ENCODE measurements at places on chromosomes 3 and 15.

DNA sequence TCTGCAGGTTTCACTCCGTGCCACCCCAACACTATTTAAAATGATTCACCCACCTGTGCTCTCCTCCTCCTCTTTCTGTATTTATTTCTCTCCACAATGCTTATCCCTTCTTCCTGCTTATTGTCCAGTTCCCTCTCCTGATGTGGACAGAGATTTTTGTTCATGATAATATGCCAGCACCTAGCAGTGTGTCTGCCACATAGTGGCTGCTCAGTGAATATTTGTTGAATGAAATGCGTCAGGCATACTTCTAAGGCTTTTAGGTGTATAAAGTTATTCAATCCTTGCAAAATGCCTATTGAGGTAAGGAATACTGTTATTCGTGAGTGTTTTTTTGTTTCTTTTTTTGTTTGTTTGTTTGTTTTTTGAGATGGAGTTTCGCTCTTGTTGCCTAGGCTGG, 67.5 kb upstream of the MME start:
- H3K4me3 ChIP-seq: no peak overlapping the region
- no peaks in the 10 kb centered on the region for H3K27me3 ChIP-seq
- no peak overlapping the region for H3K27ac ChIP-seq
- no peak for DNase-seq

DNA sequence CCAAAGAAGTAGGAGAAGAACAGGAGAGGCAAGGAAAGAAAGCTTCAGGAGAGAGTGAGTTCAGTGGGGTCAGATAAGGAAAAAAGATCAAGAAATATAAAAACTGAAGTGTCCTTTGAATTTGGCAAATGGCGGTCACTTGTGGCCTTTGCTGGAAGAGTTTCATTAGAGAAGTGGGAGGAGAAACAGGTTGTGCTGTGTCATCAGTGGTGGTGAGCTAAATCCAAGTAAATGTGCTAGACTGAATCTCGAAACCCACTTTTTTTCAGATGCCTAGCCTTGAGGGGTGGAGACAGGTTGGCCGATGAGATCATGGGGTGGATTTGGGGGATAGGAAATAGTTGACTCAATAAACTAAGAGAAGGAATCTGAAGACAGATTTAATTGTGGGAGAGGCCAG, 43.7 kb downstream of the CHRD start:
- no peak overlapping the region for H3K4me3 ChIP-seq
- no peak overlapping the region for H3K27ac ChIP-seq
- H3K36me3 ChIP-seq: no peaks in the 10 kb centered on the region

- H3K27me3 ChIP-seq: no peaks in the 10 kb centered on the region
- H3K36me3 ChIP-seq: no peaks in the 10 kb centered on the region
- no peak overlapping the region for H3K27ac ChIP-seq
- no peak overlapping the region for H3K4me3 ChIP-seq
Observed at GRCh38 chr15:42804739-42805138, 67.8 kb upstream of the CDAN1 start.

DNA sequence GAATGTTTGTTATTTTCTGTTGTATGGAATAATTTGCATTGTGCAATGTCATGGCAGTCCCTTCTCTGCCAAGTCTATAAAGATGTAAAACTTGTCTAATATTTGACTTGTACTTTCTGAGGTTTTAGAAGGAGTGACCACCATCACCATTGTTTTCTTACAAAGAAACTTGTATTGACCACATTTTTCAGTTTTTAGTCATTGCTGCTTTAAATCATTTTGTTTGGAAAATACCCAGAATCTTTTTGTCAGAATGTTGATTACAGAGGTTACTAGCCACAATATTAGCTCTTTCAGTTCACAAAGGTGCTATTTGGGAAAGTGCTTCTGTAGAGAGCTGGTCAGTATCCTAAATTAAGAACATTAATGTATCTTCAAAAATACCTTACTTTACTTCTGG, 532.4 kb upstream of the GBE1 start:
- H3K36me3 ChIP-seq: no peaks in the 10 kb centered on the region
- H3K4me1 ChIP-seq: no peaks in the 10 kb centered on the region

DNA sequence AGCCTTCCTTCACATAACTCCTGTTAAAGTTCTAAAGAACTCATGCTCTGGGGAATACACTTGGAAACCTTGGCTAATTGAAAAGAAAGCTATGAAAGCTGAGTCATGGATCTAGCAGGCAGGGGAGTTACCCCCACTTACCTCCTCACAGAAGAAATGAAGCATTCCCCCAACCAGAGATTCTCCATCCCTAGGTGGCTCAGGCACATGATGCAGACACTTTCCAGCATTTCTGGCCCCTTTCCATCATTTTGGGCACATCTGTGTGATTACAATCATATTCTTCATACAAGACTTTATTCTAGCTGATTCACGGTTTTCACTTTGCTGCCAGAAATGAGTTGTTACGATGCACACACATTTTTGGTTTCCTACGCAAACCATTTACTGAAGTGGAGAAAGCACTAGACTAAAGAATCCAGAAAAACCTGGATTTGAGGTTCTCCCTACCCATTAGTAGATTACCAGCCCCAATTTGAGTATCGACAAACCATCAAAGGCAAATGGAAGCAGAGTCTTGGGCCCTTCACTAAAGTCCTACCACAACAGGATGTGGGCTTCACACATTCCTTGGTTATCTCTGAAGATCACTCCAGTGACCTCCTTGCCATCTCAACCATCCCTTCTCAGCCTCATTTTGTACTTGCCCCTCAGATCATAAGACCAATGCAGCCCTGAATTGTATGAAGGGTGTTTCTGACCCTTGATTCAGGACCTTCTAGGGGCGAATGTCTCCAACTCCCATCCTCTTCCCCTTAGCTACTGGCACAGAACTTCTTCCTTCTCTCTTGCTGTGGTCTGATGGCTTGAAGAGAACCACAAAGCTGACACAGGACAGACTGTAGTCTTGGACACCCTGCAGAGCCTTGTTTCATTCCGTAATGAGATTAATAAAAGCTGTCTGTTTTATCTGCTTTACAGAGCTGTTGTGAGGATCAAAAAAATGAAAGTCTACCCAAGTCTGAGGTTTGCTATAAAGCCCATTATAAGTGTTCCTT, 42.5 kb upstream of the SNRK start:
- H3K27ac ChIP-seq: no peak overlapping the region
- H3K4me3 ChIP-seq: no peak overlapping the region
- H3K36me3 ChIP-seq: no peaks in the 10 kb centered on the region
- H3K27me3 ChIP-seq: peaks cover 15% of the 10 kb centered on the region
- H3K4me1 ChIP-seq: no peaks in the 10 kb centered on the region
- DNase-seq: peak; percentile 40

DNA sequence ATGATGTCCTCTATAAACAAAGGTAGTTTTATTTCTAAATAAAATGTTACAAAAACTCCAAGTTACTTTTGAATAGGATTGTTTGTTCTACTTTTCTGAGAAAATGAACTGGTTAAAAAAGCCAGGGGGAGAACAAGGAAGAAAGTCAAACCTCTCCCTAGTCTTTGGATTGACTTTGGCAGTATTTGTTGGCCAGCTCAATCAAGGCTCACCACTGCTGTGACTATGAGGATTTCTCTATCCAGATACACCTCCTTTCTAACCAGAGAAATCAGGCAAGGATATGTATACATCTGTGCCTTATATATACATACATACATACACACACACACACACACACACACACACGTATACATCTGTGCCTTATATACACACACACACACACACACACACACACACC, 107.8 kb downstream of the FEZF2 start:
- no peaks in the 10 kb centered on the region for H3K36me3 ChIP-seq
- DNase-seq: no peak
- H3K27ac ChIP-seq: no peak overlapping the region
- no peak overlapping the region for H3K4me3 ChIP-seq

GRCh38 chr3:172077197-172077757, 37.9 kb downstream of the FNDC3B start:
- peaks cover 31% of the 10 kb centered on the region for H3K4me1 ChIP-seq
- peaks cover 12% of the 10 kb centered on the region for H3K36me3 ChIP-seq
- no peaks in the 10 kb centered on the region for H3K27me3 ChIP-seq
- H3K27ac ChIP-seq: no peak overlapping the region
- no peak for DNase-seq

DNA sequence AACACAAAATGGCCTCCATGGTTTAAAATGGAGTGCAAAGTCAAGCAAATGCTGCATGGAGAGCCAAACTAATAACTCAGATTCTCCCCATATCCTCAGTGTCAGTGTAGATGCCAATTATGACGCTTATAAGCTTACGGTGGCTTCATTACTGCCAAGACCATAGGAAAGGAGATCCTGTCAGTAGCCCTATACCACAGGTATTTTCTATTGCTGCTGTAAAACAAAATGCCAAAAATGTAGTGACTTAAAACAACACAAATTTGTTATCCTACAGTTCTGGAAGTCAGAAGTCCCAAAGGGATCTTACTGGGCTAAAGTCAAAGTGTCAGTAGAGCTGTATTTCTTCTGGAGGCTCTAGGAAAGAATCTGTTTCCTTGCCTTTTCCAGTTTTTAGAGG, 149.8 kb upstream of the GBE1 start:
- H3K36me3 ChIP-seq: no peaks in the 10 kb centered on the region
- 0 out of 2 replicates have a peak, but pooled peaks cover 5% of the 10 kb centered on the region for H3K4me1 ChIP-seq
- H3K4me3 ChIP-seq: no peak overlapping the region
- no peak for DNase-seq

DNA sequence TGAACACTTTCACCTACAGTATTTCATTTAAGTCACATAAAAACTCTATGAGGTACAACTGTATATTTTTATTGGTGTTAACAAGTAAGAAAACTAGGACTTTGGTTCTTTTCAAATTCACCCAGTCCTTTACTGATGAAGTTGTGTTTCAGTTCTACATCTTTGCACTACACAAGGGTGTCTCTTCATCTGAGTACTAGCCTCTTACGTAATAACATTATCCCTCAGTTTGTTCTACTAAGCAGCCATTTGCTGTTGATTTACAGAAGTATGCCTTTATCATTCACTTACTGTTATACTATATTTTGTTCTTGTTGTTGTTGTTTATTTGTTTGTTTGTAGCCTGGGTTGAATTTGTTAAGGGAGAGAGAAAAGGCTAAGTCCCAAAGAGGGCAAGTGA, 311.9 kb downstream of the PLOD2 start:
- H3K27me3 ChIP-seq: no peaks in the 10 kb centered on the region
- DNase-seq: no peak
- H3K27ac ChIP-seq: no peak overlapping the region
- H3K4me1 ChIP-seq: no peaks in the 10 kb centered on the region
- H3K4me3 ChIP-seq: no peak overlapping the region

DNA sequence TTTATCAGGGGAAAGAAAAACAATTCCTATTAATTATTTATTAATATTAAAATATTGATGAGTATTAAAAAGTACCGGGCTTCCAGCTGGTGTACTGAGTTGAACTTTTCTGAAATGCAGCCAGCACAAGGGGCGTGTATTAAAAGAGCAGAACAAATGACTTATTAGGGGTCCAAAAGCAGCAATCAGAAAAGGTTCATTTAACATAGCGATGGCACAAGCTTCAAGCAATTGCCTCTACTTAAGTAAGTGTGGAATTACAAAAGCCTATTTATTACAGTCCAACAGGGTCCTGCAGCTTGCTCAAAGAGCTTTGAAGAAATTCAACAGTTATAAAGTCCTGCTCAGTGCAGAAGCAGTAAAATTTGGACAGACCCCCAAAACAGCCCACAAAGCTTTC, 285.6 kb downstream of the EPHA3 start:
- H3K27ac ChIP-seq: no peak overlapping the region
- peaks cover 4% of the 10 kb centered on the region for H3K27me3 ChIP-seq
- H3K36me3 ChIP-seq: no peaks in the 10 kb centered on the region
- H3K4me3 ChIP-seq: no peak overlapping the region
- no peak for DNase-seq
- no peaks in the 10 kb centered on the region for H3K4me1 ChIP-seq

DNA sequence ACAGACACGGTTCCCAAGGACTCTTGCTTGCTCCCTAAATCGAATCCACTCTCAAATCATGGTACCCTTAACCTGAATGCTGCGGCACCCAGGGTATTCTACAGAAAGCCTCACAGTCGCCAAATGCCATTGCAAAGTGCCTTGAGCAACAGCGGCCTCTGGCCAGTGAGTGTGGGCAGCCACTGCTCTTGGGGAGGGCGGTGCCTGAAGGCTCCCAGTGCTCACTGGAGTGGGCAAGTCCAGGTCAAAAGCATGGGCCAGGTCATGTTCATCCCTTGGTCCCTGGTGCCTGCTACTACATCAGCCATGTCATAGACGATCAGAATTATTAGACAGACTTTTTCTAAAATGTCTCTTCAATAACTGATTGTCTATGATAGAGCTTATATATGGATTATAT, 82.5 kb downstream of the ADAMTS17 start:
- no peak overlapping the region for H3K27ac ChIP-seq
- no peaks in the 10 kb centered on the region for H3K4me1 ChIP-seq
- H3K4me3 ChIP-seq: no peak overlapping the region
- no peaks in the 10 kb centered on the region for H3K27me3 ChIP-seq
- no peaks in the 10 kb centered on the region for H3K36me3 ChIP-seq

- peak; percentile 94 for DNase-seq
- H3K27me3 ChIP-seq: no peaks in the 10 kb centered on the region
- no peaks in the 10 kb centered on the region for H3K36me3 ChIP-seq
- peak overlapping the region; percentile 85 for H3K27ac ChIP-seq
- H3K4me1 ChIP-seq: peaks cover 34% of the 10 kb centered on the region
- H3K4me3 ChIP-seq: 0 out of 2 replicates have a peak overlapping the region, but pooled peaks have one; percentile 12
Observed at GRCh38 chr3:101036213-101036618, 43.0 kb upstream of the ABI3BP start.

GRCh38 chr15:42445551-42445950, 45.4 kb downstream of the ZNF106 start:
- H3K4me3 ChIP-seq: no peak overlapping the region
- peaks cover 35% of the 10 kb centered on the region for H3K36me3 ChIP-seq
- no peaks in the 10 kb centered on the region for H3K27me3 ChIP-seq
- no peak for DNase-seq
- no peak overlapping the region for H3K27ac ChIP-seq
- H3K4me1 ChIP-seq: peaks cover 9% of the 10 kb centered on the region

- no peaks in the 10 kb centered on the region for H3K4me1 ChIP-seq
- no peaks in the 10 kb centered on the region for H3K27me3 ChIP-seq
- no peaks in the 10 kb centered on the region for H3K36me3 ChIP-seq
- no peak overlapping the region for H3K4me3 ChIP-seq
- no peak overlapping the region for H3K27ac ChIP-seq
- no peak for DNase-seq
Observed at GRCh38 chr3:51704511-51704950, 2.3 kb upstream of the GRM2 start.

- no peak overlapping the region for H3K4me3 ChIP-seq
- H3K27me3 ChIP-seq: no peaks in the 10 kb centered on the region
- DNase-seq: no peak
- no peak overlapping the region for H3K27ac ChIP-seq
- peaks cover 7% of the 10 kb centered on the region for H3K4me1 ChIP-seq
Observed at GRCh38 chr3:133453383-133453782, 53.5 kb downstream of the BFSP2 start.

GRCh38 chr3:41346698-41347270, 147.5 kb downstream of the CTNNB1 start:
- H3K4me1 ChIP-seq: peaks cover 7% of the 10 kb centered on the region
- no peaks in the 10 kb centered on the region for H3K36me3 ChIP-seq
- H3K27me3 ChIP-seq: no peaks in the 10 kb centered on the region
- peak; percentile 47 for DNase-seq
